ENCODE measurements at places on chromosomes 7 and 10.

GRCh38 chr10:103661198-103661950 is 167.9 kb downstream of the NEURL1 start:
- no peak for DNase-seq

DNA sequence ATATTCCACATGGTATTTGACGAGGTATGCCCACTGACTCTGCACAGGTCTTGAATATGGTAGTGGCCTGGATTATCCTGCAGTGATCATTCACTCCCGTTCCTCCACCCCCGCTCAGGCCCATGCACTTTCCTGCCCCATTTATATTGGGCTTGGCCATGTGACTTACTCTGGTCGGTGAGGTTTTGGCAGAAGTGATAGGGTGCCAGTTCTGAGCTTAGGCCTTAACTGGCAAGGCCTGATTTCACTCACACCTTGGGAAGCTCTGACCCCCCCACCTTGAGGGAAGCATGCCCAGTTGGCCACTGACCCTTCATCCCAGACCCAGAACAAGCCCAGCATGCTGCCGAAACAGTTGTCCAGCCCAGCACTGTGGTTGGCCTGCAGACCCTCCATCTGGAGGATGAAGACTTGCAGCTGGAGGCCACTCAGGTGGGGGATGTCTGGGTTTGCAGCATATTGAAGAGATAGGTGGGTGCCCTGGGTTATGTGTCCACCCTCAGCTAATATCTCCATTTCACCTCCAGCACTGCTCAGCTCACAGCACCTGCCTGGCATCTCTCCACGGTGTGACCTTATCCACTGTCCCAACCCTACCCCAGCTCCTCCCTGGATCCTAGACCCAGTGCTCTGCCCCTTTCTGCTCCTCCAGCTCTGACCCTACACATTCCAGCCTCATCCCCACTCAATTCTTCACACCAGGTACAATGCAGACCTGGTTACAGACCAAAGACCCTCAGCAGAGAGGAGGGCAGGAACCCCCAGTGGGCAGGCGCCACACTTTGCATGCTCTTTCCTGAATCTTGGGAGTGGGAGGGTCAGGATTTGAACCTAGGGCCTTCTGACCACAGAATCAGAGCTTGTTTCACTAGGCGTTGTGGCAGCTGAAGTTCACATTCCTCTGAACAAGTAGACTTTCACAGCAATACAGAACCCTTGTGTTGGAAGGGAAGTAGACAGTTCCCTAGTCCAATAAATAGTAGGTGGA is 138.1 kb upstream of the CHST15 start:
- DNase-seq = no peak

GRCh38 chr10:71268247-71268691 is 50.8 kb upstream of the SLC29A3 start:
- no peak for DNase-seq

GRCh38 chr7:151699147-151699927 is 177.6 kb downstream of the PRKAG2 start:
- DNase-seq = no peak

- no peak for DNase-seq
These were observed 13.5 kb upstream of the MGAM2 start for GRCh38 chr7:142098004-142098403.

DNA sequence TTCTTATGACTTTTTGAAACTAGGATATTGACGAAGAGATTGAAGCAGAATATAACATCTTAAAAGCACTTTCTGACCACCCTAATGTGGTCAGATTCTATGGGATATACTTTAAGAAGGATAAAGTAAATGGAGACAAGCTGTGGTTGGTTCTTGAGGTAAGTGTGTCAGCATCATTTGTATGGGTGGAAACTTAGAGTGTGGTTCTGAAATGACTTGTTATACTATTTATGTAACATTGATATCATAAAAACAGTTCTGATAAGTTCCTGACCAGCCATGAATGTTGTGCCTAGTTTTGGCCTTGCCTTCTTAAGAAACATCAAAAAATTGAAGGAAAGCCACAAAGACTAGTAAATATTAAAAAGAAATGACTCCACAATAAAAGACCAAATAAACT is 20.8 kb downstream of the MYO3A start:
- DNase-seq = no peak

DNA sequence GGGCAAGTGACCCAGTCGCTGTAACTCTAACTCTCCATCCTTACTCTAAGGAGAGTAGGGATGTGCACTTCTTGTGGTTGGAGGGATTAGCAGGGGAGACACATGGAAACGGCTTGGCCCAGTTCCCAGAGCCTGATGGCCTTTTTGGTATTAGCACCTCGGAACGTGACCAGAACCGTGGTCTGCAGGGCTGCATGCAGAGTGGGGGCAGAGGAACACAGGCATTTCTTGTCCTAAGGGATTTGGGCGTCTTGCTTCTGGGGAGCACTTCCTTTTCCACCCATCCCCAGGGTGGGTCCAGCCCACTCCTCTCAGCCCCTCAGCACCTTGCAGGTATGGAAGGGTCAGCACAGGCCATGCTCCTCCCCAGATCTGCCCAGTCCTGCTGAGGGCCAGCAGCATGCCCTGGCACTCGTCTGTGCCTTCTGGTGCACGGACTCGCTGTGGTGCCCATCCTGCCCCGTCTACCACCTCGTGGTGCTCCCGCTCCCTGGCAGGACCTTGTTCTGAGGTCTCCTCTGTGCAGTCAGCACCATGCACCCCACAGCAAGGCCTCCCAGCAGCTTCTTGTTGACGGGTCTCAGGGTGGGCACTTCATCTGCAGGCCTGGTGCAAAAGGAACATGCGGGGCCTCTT is 109.6 kb downstream of the ACTR3B start:
- DNase-seq = no peak

GRCh38 chr10:69636626-69637605 is 6.9 kb downstream of the FAM241B start:
- no peak for DNase-seq

DNA sequence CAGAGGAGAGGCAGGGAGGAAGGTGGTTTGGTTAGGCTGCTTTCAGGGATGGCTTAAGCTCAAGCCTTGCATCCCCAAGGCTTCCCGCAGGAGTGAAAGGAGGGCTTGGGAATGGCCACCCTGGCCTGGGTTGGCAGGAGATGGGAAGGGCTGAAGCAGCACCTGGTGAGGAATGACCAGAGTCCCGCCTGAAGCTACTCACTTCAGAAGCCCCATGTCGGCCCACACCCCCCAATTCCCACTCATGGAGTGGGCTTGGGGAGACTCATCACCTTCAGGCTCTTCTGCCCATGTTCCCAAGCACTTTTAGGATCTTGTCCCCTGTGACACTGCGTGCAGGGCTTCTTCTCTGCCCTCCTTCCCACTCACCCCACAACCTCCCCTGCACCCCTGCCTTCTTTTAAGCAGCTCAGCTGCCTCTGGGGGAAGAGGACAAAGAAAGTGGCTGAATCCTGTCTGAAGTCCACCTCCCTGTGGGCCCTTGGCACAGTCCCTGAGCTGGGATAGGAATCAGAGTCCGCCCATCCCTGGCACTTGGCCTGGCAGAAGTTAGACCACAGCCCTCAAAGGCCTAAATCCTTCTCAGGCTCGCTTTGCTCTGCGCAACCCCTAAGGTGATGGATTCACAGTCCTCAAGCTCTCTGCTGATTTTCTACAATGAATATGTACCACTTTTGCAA is 16.5 kb downstream of the RGR start:
- DNase-seq = no peak

DNA sequence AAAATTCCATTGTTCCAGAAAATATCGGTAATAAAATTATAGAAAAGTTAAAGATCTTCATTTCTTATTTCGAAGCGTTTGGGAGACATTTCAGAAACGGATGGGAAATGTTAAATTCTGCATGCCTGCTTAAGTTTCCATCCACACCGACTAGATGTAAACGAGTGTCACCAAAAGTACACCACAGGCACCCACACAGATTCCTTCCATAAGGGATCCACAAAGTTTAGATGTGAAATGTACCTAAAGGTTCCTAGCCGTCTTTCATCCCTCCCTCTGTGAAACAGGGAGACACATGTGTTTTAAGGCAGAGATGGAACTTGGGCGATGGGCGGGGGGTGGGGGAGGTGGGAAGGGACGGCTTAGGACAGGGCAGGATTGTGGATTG is 621 bp upstream of the CAV1 start:
- DNase-seq = no peak

- no peak for DNase-seq
These were observed 17.5 kb downstream of the ZNF862 start for GRCh38 chr7:149855361-149856305.

DNA sequence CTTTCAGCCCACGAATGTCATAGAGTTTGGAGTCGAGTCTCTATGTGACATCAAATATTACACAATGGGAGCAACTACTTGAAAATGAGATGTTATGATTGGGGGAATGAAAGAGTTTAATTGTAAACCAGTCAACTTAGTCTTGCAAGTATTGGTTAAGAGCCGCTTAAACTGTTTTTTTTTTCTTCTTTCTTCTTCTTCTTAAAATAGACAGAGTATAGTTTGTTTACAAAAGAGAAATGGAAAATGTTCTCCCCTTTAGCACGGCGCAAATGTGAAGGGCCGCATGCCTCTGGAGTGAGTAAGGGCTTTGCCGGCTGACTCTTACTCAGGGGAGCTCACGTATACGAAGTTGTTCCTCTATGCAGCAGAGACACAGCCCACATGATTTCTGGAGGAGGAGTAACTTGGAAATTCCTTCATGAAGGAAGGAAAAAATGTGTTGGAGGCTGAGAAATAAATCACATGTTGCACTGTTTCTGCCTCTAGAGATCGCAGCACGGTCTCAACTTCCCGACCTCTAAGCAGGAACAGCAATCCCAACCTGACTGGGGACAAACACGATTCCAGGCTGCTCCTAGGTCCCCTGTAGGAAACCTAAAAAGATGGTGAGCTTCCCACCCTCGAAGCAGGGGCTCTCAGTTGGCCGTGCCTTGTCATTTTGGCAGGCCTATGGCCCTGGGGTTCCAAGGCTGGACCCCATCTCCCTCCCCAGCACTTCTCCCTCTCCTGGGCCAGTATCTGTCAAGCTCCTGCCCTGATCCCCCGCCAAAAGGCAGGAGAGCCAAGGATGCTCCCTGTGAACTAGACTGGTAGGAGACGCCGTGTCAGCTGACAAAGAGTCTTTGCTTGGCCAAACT is 44.8 kb downstream of the MYOF start:
- DNase-seq = peak; percentile 99

DNA sequence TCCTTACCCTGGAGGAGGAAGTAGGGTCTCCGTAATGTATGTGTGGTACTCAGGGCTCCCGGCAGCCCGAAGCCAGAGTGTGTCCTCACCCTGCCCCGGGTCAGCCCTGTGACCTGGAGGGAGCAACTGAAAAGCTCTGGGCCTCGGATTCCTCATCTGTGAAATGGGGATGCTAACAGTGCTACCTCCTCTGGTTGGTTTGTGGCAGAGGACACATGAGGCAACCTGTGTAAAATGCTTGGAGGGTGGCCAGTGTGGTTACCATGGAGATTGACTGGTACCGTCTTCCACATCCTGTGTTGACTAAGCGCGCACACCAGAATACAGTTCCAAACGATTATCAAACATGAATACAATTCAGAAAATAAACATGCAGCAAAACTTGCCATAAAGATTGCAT is 163.8 kb upstream of the KLF6 start:
- DNase-seq = peak; percentile 83

GRCh38 chr7:132028144-132028920 is 471.9 kb upstream of the PODXL start:
- no peak for DNase-seq
